ENCODE measurements at places on chromosomes 5 and 9.
A peak's percentile ranks its signal among the peaks of the same experiment; 100 is the strongest.

GRCh38 chr9:135249191-135249590 lies 161.7 kb downstream of the OLFM1 start:
- DNase-seq = no peak

- no peak for DNase-seq
Observed at GRCh38 chr9:137731947-137732813, 113.4 kb downstream of the EHMT1 start.

GRCh38 chr9:127550282-127550681 lies 61.8 kb upstream of the STXBP1 start:
- DNase-seq = no peak

DNA sequence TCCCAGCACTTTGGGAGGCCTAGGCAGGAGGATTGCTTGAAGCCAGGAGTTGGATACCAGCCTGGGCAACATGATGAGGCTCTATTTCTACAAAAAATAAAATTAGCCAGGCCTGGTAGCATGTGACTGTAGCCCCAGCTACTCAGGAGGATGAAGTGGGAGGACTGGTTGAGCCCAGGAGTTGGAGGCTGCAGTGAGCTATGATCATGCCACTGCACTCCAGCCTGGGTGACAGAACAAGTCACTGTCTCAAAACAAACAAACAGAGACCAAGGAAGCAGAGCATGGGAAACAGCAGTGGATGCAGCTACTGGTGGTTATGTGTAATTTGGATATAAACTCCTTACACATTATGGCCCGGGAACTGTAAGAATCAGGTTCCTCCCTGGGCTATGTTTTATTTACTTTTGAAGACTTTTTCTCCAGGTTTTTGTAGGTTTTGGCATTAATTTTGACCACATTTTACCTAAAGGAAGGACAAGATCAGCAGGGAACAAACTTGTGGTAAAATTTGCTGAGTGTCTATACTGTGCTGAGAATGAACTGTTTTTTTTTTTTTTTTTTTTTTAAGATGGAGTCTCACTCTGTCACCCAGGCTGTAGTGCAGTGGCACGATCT lies 8.3 kb downstream of the KIF2A start:
- DNase-seq = no peak

DNA sequence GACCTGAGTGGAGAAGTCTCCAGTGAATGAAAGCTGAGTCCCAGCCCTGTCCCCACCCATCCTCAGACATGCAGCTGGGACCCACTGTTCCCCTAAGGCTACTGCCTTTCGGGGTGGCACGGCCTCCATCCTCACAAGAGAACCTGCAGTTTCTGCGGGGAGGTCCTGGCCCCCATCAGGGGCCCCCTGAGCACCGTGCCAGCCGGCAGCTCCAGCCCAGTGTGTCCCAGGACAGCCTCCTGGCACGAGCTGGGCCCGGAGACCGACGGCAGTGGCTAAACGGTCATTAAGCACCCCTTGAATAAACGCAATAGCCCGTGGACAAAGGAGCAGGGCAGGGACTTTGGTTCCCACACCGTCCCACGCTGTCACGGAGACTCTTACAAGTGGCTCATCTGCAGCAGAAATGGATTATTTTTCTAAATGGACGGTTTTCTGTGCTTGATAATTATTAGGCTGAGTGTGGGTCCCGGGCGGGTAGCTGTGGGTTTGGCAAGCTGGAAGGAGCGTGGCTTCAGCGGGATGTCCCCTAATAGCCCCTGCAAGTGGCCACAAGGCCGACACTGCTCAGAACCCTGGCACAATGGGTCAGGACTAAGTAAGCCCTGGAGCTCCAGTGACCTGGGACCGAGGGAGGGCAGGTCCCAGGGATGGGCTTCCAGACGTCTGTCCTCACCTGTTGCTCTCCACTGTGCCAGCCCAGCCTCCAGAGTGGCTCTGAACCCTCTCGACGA lies 17.4 kb downstream of the FAM78A start:
- DNase-seq = no peak

- DNase-seq = no peak
Observed at GRCh38 chr9:82475584-82476301, 487.2 kb downstream of the SPATA31D1 start.

GRCh38 chr9:133088756-133089155 lies 27.0 kb downstream of the CEL start:
- no peak for DNase-seq

DNA sequence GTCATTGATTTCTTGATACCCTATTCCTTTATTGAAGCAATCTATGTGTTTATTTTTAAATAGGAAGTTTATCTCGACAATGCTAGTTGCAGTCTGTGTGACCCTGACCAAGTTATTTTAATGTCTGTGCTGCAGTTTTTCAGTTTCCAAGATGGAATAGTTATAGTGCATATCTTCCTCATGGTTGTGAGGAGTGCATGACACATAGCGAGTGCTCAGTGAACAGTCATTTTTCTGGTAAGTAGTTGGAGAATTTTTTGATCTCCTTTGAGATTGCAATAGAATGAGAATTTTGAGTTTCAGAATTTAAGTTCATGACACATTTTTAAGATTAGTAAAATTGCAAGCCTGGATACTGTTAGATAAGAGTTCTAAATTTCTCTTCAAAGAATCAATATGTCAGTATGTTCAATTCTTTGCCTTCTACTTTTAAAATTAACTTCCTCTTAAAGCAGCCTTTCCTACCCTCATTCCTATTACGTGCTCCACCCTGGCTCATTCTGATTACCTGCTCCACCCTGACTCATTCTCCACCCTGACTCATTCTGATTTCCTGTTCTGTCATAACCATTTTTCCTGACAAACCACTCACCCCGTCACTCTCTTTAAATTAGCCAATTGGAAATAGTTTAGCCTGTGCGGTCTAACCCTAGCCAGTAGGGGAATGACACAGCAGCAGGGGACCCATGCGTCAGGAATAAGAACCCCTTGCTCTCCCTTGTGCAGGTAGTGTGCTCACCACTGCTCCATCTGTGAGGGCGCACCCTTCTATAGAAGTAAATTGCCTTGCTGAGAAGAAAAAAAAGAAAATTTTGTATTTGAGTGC lies 30.7 kb downstream of the SPIN1 start:
- DNase-seq = no peak

DNA sequence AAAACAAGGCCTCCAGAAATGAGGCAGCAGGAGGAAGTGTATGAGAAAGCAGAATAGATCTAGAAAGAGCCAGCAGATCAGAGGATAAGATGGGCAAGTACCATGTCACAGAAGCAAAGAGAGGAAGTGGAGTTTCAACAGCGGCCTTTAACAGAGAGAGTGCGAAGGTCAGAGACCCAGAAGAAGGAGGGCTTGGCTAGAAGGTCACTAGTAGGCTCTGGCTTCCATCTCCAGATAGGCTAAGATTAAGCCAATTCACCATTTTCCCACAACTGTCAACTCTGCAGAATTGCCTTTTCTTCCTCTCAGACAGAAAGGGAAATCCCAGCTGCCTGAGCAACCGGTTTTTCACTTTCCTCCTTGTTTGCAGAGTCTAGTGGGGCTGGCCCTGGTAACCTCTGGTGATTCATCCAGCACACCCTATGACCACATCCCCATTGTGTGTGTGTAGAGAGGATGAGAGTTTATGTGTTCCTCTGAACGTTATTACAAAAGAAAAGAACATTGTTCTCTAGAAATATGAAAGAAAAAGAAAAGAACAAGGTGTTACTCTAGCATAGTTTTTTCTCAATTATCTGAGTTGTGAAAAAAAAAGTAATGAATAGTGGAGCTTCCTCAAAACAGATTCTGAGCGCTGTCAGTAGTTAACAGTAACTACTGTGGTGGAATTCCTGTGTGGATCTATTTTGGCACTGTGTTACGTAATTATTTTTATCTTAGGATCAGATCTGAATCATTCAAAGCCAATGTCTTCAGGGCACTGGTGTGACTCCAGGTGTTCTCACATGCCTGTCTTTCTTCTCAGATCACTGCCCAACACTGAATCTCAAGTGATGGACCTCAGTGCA lies 220.4 kb downstream of the ARRDC3 start:
- no peak for DNase-seq

DNA sequence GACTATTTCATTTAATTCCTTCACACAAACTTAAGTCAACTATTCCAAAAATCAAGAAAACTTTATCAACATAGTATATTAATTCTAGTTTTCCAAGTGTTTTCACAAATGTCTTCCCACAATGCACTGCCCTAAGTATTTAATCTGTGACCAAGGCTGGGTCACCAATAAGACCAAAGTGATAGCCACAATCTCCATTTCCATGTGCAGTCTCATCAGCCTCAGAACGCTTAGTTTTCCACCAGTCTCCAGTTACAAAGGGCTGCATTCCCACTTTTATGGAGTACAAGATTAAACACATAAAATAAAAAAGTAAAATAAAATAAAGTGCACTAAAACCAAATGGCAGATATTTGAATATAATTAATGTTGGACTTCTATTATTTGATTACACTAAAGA lies 371.6 kb upstream of the CCNH start:
- no peak for DNase-seq

DNA sequence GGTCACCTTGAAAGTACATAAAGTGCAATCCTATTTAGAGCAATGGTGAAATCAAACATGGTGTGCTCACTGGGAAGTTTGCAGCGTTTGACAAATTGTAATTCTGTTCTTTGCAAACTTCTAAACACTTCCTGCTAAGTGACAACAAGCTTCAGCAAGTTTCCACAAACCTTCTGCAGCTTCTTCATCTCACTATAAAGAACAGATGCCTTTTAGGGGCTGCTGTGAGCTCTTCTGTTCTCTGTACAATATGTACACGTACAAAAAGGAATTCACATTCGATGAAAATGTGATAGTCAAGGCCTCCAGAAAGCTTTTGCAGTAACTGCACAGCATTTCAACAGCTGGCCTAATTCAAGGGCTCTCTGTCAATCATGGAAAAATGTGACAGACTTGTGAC lies 543.1 kb downstream of the CETN3 start:
- DNase-seq = no peak

DNA sequence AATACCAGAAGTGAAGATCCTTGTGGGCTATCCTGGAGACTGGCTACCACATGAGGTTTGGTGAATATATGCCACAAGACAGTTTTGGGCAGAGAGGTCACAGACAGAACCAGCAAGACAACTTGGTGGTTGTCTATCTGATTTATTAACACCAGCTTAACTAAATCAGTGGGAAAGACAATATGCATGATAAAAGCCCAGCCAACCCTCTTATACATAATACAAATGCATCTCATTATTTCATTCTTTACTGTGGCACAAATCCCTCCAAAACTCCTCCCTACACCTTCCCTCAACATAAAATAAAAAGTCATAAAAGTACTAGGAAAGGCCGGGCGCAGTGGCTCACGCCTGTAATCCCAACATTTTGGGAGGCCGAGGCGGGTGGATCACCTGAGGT lies 8.1 kb downstream of the HINT1 start:
- DNase-seq = no peak

DNA sequence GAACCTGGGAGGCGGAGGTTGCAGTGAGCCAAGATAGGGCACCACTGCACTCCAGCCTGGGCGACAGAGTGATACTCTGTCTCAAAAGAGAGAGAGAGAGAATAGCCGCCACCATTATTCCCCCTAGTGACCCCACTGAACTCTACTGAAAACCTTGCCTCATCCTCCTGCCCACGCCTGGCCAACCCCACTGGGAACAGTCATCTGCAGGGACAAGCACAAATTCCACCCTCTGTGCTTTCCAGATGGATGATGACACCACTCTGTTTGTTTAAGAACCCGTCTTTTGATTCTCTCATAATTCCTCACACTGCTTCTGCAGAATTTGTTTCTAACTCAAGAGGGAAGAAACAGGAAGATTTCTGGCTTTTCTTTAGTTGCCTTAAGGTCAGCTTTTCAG lies 12.2 kb downstream of the BHMT2 start:
- no peak for DNase-seq

GRCh38 chr5:129094087-129094923 lies at the start of gene ISOC1:
Gene ISOC1, plus strand, starts transcription at chr5:129094749. Its CDS starts 18 bp downstream, at chr5:129094767.
- peak; percentile 90 for DNase-seq

DNA sequence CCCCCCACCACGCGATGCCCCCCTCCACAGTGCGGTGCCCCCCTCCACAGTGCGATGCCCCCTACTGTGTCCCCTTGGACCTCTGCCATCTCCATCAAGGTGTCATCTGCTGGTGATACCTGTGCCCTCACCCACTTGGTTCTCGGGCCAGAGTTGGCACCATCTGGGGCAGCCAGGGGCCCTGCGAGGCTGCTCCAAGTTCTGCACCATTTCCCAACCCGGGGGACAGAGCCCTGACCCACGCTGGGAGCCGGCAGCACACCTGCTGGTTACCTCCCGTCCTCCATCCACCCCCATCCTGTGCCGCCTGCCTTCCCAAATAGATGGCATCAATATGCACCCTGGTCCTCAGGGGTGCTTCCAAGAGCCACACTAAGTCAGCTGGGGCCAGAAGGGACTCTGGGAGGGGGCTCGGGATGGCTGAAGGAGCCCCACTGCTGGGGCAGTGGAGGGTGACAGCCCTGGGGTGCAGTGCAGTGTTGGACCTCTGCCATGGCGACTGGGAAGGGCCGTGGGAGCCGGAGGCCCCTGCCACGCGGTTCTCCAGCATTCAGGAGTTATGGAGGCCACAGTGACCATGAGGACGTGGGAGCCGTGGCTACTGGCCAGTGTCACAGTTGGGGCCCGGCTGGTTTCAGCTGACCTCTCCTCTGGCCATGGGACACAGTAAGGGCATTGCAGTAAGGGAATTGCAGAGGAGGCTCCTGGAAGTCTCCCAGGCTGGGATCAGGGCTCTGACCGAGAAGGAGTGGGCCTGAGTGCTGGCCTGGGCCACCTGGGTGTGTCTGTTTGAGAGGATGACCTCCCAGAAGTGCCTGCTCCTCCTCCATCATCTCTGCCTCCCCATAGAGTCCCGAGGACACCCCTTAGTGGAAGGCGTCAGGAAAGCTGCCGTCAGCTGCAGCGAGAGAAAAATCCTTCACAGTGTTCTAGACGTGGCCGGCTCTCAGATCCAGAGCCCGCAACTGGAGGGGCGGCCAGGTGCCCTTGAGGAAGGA lies 44.2 kb upstream of the NOTCH1 start:
- no peak for DNase-seq

DNA sequence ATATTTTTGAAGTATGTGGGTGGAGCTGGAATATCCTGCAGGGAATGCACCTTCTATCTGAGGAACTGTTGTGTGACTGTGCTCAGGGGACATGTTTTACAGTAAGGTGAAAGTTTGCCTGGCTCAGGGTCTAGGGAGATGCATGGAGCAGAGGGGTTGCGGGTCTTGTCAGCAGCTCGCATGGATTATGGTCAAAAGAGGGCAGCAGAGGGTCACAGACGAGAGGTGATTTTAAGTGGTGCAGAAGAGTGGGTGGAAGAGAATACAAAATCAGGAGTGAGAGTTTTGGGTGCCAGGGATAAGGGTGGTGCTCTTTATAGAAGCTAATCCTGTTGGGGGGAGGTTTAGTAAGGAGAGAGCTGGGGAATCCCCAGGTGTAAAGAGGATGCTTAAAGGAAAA lies 53.5 kb upstream of the GRIN3A start:
- DNase-seq = no peak

DNA sequence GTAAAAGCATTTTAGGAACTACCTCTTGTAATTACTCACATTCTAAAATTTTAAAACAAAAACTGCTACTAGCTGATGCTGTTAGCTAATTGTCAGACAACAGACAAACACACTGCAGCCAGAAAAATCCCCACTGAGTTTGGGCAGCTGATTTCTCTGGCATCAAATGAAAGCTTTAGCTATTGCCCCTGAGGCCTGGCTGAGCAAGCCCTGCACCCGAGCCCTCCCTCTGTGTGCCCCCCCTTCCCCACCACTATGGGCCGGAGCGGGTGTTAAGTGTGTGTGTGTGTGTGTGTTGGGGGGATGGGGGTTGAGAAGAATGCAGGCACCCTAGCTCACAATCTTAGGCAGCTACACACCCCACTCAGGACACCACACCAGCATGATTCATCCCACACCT lies 2.4 kb downstream of the NEUROG1 start:
- no peak for DNase-seq
